Endothelial cell (in vitro differentiated cells): ENCODE measurements at places on chromosomes 11 and 22.
A peak's percentile ranks its signal among the peaks of the same experiment; 100 is the strongest.

- DNase-seq, result no peak
Observed at GRCh38 chr11:35814720-35815305, 129.0 kb upstream of the LDLRAD3 start.

GRCh38 chr22:17777717-17778044, 3.4 kb upstream of the BID start:
- DNase-seq, result no peak

DNA sequence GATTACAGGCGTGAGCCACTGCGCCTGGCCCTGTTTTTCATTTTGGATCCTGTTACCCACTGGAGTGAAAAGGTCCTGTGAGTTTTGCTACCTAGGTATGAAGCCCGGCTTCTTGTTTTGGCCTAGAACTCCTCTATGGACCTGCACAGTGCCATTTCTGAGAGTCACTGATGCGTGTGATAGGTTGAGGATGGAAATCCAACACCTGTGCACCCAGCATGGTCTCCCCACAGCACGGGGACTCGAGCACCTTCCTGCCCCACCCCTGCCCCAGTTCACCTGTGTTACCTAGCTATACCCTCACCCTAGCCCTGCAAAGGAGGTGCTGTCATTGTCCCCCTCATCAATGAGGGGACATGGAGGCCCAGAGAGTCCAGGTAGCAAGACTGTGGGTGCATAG, 5.1 kb downstream of the FBLN1 start:
- DNase-seq, result no peak

DNA sequence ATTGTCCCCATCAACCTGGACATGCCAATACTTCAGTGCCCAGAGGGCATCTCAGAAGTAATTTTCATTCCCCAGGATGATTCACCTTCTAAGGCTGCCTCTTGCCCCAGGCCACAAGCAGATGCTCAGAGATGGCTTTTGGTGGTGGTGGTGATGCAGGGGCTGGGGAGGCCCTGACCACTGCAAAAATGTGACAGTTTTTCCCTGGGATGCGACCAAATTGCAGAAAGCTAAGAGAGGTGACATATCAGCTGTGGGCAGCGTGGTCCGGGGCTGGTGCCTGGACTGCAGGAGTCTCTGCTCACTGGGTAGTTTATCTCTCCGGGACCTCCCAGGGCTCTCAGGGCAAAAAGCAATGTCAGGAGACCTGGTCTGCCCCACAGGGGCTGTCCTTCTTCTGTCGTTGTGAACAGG, 39.7 kb upstream of the ACCSL start:
- DNase-seq, result no peak

DNA sequence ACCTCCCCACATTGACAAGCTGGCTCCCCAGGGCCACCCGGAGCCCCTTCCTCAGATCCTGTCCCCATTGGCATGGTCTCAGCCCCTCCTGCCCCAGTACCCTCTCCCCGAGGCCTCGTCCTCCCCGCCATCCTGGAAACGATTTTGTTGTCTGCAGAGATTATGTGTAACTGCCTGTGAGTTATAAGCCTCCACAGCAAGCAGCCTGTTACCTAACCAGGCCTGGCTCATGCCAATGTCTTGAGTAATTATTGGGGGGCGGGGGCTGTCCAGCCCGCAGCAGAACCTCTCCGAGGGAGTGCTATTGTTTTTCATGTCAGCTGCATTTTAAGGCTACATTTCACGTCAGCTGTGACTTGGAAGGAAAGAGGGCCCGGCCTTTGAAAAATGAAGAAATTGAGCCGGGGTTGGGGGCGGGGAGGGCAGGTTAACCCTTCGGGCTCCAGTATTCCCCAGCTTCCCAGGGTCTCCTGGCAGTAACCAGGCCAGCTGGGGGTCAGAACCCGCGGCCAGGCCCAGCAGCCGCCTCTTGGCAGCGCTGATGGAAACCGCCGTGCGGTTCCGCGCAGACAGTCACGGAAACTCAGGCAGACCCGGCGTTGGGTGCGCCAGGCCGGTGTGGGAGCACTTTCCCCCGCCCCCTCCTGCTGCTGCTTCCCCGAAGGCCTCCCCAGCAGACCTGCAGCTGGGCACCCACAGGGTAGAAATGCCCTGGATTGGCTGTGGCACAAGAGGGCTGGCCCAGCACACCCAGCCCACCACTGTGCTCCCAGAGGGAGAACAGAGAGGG, 59.5 kb downstream of the CDKN1C start:
- no peak for DNase-seq

DNA sequence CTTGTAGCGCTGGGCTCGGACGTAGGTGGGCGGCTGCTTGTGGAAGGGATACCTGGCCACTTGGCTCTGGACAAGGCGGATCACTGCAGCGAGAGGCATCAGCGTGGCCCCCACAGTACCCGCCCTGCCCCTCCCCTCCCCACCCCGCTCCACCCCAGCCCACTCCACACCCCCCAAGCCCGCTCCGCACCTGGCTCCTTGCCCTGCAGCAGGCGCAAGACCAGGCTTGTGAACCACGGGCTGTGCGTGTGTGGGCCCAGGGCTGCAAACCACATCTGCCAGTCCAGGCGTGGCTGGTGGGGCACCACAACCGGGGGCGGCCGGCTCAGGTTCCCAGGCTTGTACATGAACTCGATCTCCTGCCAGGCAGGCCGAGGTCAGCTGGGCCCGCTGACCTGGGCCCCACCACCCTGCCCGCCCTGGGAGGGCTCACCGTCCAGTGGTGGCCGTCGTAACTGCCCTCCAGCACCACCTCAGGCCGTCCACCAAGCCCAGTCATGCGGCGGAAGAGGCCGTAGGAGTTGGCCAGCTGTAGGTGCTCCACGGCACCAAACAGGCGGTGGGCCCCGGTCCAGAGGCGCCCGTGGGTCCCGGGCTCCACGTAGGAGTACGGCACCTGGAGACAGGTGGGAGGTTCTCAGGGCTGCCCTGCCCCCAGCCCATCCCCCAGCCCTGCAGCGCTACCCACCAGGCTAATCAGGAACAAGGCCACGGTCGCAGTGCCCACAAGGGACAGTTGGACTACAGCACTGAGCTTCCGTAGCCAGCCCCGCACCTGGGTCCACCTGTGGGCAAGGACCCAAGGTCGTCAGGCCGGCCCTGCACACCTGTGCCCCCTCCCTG, 2.9 kb downstream of the LMF2 start:
- no peak for DNase-seq

GRCh38 chr11:73331138-73331916, 23.3 kb downstream of the ARHGEF17 start:
- peak; percentile 60 for DNase-seq

GRCh38 chr11:64621283-64622019, 30.4 kb downstream of the SLC22A12 start:
- no peak for DNase-seq

DNA sequence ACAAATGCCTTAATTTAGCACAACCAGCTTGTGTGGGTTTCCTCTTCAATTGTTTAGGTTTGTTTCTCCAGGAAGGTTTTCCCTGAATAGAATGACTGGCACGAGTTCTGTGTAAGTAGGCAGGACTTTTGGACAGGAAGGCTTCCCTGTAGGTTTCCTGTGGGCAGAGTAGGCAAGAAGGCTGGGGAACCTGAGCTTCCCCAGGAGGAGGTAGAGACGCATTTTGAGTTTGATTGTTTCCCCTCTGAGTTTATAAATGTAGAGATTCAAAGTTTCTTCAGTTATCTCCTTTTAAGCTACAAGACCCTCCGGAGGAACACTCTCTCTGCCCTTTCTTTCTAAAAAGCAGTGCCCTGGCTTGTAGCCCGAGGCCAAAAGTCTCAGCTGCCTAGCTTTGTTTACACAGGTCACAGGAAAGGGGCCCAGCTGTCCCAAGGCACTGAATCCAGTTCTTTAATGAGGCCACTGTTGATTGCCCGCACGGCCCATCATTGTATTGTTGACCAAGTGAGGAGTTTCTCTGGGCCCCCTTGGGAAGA, 66.6 kb upstream of the RDX start:
- DNase-seq, result peak; percentile 54

DNA sequence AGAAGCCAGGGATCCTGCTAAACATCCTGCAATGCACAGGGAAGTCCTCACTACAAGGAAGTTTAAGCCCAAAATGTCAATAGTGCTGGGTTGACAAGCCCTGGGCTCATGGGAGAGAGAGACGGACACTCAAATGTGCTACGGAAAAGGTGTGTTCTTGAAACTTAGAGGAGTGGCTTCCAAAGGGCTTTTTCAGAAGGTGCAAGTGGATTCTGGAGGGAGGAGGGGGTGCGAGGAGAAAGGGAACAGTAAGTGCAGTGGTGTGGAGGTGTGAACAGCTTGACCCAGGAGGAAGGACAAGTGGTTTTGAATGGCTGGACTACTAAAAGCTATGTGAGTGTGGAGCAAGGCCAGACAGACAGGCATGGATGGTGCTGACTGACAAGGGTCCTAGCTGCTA, 50.4 kb upstream of the CECR2 start:
- no peak for DNase-seq

DNA sequence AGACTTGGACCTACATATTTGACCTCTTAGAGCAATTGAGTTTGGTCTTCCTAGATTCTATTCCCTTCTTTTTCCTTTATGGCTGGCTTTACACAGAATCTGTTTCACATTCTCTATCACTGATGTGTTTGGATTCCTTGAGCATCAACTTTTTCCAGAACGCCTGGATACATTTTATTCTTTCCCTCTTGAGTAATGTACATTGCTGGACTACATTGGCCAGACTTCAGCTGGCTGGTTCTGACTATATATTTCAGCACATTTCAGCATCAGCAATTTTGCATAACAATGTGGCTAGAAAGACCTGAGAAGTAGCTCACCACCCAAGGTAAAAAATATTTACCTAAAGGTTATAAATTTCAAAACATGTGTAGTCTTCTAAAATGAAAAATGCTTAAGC, 2198.2 kb upstream of the RAG2 start:
- DNase-seq, result no peak

GRCh38 chr22:30287648-30288418, 1.5 kb downstream of the CASTOR1 start:
- peak; percentile 82 for DNase-seq

GRCh38 chr11:96658436-96658835, 268.6 kb downstream of the JRKL start:
- DNase-seq, result no peak

DNA sequence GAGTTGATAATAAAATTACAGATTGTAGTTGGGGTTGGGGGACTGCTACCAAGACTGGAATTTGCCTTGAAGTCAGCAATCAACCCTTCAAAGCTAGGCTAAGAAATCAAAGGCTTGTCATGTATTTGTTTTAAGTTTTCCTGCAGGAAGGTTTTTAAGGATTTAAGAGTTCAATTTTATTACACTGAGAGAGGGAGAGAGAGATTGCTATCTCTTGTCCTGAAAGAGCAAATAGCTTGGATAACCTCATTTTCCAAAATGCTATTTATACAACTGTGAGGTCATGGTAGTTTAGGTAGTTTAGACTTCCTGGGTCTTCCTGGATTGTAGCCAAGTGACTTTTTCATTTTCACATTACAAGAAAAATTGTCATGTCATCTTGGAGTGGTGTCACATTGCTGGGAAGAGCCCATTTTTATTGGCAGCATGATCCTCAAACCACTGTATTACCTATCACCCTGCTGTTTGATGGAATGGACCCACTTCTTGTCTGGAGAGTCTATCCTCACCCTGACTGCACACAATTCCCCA, 10.1 kb upstream of the PRSS23 start:
- no peak for DNase-seq

- no peak for DNase-seq
Observed at GRCh38 chr11:81725701-81726100, 1008.0 kb downstream of the FAM181B start.

DNA sequence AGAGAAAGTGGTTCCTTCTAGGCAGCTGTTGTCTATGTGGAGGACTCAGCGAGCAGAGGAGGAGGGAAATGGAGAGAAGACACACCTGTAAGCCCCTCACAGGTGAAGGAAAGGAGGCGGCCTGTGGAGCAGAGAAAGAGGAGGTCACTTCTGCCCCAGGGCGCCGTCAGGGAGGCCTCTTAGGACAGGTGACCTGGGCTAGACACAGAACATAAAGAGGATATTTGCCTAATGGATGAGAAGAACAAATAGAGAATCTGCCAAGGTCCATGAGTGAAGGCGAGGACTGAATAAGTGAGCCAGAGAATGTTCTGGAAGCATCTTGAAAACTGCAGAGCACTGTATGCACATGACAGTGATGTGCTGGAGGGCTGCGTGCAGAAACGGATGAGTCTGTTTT, 2.2 kb upstream of the SCUBE1 start:
- no peak for DNase-seq
